ENCODE measurements at places on chromosomes 5 and 9.
A peak's percentile ranks its signal among the peaks of the same experiment; 100 is the strongest.

GRCh38 chr5:175235251-175235960 is 208.6 kb downstream of the DRD1 start:
- DNase-seq: no peak

DNA sequence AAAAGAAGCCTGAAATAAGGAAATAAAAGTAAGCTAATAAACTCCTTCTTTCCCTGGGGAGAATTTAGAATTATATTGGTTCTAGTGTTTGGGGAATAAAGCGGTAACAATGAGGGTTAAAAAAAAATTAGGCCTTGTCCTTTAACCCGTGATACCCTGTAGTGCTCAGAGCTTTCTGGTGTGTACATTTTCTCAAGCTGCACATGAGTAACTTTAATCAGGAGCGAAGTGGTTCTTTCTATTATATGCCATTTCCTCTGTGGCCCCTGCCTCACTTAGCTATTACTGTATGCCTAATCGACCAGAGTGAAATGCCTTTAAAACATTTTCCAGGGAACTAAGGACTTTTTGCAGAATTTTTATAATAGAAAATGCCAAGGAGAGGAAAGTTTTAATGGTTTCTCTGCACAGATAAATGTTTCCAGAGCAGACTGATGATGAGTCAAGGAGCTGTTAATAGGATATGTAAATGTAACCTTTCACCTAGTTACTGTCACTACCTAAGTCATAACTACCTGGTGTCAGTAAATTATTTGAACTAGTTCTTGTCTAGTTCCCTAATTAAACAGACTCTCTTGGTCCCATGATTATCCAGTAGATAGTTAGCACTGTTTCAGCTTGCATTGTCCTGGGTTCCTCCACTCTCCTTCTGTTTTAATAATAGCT is 7.6 kb downstream of the PAM start:
- DNase-seq: no peak

DNA sequence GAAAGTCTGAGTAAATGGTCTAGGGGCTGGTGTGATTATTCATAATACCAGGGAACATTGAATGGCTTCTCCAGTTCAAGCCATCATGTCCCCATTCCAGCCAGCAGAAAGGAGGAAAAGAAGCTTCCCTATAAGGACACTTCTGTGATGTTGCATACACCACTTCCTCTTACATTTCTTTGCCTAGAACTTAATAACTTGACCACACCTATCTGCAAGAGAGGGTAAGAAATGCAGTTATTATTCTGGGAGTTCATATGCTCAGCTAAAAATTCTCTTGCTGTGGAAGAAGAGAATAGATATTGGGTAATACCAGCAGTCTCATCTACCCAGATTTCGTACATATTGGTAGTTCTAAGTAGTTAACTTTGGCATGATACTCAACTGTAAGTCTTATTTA is 166.1 kb downstream of the SLC28A3 start:
- no peak for DNase-seq

DNA sequence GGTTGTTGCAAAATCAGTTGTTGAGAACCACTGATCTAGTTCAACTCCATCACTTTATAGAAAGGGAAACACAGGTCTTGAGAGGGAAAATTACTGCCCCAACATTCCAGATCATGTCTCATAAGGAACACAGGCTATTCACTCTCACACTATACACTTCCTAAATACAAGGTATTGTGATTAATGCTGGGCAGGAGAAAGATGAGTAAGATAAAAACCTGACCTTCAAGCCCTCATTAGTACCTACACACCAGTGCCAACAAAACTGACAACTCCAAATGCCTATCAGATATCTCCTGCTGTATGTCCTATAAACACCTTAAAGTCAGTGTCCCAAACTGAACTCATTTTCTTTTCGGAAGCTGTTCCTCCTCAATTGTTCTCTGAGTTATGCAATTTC is 8.2 kb downstream of the GNE start:
- no peak for DNase-seq

DNA sequence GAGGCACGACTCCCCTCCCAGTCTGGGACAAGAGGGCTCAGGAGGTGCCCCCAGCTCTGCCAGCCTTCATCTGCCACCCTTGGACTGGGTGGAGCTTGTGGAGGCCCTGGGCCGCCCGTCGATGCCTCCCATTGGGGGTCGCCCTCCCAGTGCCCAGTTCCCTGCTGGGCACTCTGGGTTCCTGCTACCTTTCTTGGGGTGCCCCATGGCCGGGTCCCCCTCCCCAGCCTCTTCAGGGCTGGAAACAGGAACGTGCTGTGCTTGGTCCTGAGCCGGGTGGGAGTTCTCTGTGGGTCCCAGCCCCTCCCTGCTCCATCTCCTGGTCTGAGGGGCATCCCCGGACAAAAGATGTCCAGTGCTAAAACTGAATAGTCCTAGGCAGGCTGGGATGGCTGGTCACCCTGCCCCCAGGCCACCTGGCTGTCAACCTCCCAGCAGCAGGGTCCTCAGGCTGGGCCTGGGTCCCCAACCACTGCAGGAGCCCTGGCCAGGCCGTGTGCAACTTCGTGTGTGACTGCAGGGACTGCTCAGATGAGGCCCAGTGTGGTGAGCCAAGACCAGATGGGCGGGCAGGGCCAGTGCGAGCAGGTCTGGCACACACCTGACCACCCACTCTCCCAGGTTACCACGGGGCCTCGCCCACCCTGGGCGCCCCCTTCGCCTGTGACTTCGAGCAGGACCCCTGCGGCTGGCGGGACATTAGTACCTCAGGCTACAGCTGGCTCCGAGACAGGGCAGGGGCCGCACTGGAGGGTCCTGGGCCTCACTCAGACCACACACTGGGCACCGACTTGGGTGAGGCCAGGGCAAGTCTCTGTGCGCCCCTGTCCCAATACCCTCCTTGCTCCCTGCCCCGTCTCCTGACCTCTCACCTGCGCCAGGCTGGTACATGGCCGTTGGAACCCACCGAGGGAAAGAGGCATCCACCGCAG is 784 bp downstream of the MAMDC4 start:
- DNase-seq: no peak

- DNase-seq: no peak
These were observed 12.9 kb upstream of the ZNF484 start for GRCh38 chr9:92890761-92891160.

DNA sequence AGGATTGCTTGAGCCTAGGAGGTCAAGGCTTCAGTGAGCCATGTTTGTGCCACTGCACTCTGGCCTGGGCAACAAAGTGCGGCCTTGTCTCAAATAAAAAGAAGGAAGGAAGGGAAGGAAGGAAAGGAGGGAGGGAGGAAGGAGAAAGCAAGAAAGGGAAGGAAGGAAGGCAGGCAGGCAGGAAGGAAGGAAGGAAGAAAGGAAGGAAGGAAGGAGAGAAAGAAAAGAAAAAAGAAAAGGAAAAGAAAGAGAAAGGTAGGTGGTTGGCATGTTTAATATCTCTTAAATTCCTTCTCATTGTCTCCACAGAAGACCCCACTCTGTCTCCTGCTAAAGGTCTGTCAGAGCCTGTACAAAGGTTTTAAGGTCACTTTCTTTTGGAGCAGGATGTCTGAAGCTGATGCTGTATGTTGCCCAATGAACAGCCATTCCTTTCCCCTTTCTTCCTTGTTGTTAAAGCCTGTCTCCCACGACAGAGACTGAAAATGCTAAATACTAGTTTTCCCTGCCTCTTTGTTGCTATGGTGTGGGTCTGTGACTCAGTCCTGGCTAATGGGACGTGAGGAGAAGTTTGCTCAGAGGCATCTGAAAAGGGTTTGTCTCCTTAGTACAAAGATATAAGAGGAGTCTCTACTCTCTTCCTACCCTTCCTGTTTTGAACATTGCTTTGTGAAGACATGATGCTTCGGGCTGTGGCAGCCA is 213.3 kb downstream of the PCSK1 start:
- no peak for DNase-seq

GRCh38 chr9:21399956-21400355 is 9.0 kb upstream of the IFNA8 start:
- no peak for DNase-seq

- DNase-seq: no peak
These were observed 19.7 kb downstream of the MAPKAP1 start for GRCh38 chr9:125687163-125687863.

DNA sequence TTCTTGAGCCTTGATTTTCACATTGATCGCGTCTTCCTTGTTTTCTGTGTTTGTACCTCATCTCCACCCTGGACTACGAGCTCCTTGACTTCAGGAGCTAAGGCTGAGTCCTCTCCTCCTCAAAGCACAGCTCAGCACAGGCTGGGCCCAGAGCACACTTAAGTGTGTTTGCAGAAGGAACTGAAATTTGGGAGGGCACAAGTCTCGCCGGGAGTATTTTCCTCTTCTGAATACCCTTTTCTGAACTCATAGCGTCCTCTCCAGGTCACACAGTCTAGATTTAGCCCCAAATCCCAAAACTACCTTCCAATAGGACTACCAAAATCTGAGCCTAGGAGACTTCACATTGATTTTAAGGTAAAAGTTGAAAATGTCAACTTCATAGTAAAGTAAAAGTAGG is 41.6 kb downstream of the TSTD2 start:
- no peak for DNase-seq

GRCh38 chr5:135395866-135396265 is 3.2 kb downstream of the MACROH2A1 start:
- no peak for DNase-seq

DNA sequence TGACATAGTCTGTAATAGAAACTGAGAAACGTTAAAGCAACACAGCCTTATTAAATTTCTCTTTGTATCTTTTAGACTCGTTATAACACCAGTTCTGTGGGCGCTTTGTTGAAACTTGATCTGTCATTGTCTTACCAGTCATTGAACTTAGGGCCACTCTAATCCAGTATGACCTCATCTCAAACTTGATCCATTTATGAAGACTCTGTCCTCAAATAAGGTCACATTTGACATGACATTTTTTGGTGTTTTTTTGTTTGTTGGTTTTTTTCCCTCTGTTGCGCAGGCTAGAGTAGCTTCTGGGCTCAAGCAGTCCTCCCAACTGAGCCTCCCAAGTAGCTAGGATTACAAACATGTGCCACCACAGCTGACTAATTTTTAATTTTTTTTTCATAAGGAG is 5.9 kb downstream of the APC start:
- DNase-seq: no peak

- DNase-seq: no peak
These were observed 13.6 kb downstream of the FAT2 start for GRCh38 chr5:151577566-151577965.

- DNase-seq: no peak
These were observed 99.9 kb downstream of the FAM174A start for GRCh38 chr5:100634937-100635534.

GRCh38 chr5:149598966-149599365 is 17.7 kb downstream of the ARHGEF37 start:
- no peak for DNase-seq

- DNase-seq: no peak
These were observed 85.8 kb upstream of the IL6ST start for GRCh38 chr5:56080375-56081052.

GRCh38 chr5:17190242-17190778 is 27.1 kb upstream of the BASP1 start:
- DNase-seq: peak; percentile 56

DNA sequence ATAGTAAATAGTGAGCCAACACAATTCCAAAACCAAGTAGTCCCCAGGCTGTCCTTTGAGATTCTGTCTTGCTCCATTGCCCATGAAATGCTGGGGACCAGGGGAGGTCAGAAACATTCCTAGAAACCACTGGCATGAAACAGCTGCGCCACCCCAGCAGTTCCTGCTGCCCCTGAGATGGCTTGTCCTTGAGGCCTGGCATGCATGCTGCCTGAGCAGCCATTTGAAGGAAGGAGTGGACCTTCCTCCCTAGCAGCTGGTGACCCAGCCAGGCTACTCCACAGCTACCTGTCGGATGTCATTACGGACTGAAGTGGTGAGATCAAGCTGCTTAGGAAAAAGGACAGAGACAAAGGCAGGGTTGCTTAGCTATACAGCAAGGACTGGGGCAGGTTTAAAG is 260.6 kb downstream of the DENND1A start:
- DNase-seq: no peak

GRCh38 chr5:34959323-34959722 is 30.0 kb downstream of the DNAJC21 start:
- DNase-seq: no peak

- DNase-seq: peak; percentile 36
These were observed 3.4 kb downstream of the LMNB1 start for GRCh38 chr5:126780165-126780827.

DNA sequence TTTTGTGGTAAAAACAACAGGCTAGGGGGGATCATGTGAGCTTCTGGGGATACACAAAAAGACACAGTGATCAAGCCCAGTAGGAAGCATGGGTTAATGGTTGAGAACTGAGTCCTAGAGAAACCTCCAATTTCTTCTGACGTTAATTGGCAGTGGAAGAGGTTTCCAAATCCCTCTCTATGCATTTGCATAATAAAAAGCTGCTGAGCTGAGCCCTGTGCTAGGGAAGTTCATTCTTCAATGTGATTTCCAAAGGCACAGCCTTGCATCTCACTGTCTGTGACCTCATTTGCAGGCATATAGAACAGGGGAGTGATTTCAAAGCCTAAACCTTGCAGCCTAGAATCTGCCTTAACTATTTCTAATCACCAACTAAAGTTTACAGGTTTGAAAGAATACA is 812 bp downstream of the DNAH5 start:
- DNase-seq: no peak

DNA sequence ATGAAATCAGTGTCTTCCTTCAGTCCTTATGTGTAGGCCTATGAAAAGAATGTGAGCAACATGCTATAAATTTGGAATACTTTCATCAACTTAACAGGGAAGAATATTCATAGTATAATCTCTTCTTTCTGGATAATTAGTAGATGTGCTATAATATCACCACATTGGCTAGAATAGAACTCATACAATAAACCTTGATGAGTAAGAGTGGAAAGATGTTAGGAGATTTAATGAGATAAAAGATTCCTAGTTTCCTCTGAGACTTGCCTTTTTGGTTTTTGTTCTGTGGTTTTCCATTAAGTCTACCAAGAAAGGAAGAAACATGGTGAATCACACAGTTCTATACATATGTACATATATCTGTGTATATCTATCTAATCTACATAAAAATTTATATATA is 301.8 kb upstream of the PRR16 start:
- no peak for DNase-seq

- no peak for DNase-seq
These were observed 158.7 kb downstream of the NFIB start for GRCh38 chr9:14155237-14155636.

GRCh38 chr5:73986729-73987128 is 360.7 kb downstream of the ARHGEF28 start:
- no peak for DNase-seq

DNA sequence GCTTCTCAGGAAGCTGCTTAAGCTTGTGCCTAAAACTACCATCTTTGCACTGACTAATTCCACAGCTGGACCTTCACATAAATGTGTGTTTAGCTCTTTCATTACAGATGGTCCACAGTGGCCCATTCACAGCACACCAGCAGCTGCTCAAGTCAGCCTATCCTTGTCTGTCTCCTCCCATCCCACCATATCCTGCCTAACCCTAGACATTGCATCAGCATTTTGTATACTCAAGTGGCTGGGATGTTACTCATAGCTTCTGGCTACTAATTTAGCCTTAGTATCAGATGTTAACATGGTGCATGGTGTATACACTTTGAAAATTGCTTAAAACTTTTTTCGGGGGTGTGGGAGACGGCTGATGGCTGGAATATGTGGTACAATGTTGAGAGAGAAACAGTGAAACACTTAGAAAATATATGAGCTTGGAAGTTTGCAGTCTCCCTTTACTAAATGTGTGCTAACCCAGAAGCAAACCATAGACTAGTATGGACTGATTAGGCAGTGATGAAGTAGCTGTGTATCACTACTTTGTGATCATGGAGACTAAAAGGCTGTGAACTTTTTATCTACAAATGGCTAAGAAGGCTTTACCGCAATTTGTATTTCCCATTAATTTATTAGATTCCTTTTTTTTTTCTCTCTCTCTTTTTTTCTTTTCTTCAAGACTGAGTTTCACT is 83.1 kb downstream of the JMY start:
- no peak for DNase-seq

Data from large intestine (tissue), 12 donors.